Urinary bladder (tissue), 4 donors: ENCODE measurements at places on chromosomes 5 and 9.

DNA sequence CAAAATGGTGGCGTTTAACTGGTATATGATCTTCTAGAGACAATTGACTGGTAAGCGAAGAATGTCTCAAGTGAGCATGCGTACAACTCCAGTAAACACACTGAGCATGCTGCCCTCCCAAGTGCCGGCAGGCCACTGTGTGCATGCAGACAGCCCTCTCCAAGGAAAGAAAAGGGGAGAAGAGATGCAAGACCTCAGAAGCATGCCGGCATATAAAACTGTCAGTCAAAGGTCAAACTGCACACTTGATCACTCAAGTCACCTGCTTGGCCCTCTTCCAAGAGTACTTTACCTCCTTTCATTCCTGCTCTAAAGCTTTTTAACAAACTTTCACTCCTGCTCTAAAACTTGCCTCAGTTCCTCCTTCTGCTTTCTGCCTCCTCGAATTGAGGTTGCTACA lies 910.2 kb downstream of the TAF11L14 start:
- DNase-seq: no peak

DNA sequence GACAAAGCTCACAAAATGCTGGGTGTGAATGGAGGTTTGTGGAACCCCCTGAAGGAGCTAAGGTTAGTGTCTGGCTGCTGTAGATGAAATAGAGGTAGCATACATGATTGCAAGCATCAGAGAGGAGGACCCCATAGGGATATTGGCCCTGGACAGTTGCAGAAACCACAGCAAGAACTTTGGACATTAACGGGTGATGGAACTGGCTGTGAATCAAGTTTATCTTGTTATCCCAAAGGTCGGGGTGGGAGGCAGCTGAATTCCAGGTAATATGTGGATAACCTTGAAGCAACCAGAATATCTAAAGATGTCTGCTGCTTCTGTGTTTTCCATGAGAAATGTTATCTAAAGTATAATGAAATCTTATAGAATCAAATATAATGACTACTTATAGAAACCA lies 447.7 kb downstream of the ZSWIM6 start:
- DNase-seq: no peak

DNA sequence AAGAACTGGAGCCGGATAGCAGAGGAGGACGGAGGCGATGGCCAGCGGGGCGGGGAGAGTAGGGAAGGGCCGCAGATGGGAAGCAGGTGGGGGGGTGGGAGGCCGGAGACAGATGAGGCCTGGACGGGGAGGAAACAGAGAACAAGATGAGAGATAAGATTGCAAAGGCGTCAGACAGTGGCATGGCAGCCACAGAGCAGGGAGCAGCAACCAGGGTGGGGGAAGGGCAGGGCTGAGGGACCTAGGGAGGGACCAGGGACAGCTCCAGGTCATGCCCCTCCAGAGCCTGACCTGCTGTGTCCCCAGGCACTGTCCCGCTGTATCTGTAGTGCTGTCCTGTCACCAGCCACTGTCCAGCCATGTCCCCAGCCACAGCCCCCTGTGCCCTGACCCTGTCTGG lies 49.6 kb upstream of the LMX1B start:
- DNase-seq: no peak

DNA sequence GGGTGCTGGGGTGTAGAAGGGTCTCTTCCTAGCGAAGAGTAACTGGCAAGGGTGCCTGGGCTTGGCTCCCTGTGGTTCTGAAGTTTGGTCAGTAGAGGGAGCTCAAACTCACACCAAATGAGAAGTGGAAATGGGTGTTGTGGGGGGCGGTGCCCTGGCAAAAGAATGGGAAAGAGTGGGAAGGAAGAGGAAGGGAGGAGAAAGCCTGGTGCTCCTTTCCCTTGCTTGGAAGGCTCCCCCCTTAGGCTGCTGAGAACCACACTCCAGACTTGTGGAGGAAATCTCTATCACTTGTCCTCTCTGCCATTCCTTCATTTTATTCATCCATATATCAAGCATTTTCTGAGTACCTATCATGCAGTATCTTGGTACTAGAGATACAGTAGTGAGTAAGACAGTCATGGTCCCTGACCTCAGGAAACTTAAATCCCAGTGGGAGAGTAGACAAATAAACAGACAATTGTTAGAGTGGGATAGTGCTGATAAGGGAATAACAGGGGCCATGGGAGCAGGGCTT lies 13.0 kb downstream of the SLC4A9 start:
- DNase-seq: peak; percentile 49

GRCh38 chr9:135289081-135289491 lies 190.5 kb upstream of the PPP1R26 start:
- DNase-seq: no peak

DNA sequence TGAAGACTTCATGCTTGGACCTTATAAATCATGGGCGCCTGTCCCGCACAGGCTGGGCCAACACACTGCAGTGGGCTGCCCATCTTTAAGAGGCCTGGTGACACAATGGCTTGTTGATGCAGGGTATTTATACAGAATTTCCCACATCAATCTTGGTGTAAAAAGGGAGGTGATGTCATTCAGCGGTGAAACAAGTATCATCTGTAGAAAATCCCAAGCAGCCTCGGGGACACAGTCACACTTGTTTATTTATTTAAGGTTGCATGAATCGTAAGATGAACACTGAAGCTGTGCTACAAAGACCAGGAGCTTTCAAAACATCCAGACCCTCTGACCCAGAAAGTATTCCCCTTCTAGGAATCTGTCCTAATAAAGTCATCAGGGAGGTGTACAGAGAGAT lies 40.5 kb downstream of the SMIM23 start:
- no peak for DNase-seq

GRCh38 chr5:103393101-103393754 lies 134.7 kb downstream of the MACIR start:
- no peak for DNase-seq

DNA sequence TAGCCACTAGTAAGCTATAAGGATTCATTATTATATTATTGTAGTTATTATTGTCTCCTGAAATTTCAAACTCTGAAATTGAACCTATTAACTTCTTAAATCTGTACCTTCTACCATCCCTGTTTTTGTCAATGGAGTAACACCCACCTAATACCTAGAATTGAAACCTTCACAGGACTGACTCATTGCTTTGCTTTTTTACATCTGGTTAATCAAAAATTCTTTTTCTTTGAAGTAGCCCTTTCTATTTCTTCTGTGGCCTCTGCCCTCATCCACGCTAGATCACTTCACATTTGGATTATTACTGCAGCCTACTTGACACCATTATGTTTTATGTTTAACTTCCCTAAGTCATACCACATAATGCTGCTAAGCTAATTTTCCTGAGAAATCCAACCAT lies 35.6 kb downstream of the RBM27 start:
- DNase-seq: no peak

DNA sequence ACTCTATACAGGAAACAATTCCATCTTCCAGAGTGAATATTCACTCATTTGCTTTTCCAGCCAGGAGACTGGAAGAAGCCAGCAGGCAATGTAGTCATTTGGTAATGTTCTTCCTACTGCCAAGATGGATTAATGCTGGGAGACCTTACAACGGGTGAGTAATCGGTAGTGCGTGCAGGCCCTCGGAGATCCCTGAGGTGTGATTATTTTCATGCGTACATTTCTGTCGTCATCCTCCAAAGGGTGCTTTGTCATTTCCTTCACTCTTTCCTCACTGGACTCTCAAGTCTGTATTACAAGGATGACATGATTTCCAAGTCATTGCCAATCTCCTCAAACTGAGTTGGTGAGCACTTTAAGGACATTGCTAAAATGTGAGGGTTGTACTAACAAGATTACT lies 263.5 kb downstream of the CWC27 start:
- no peak for DNase-seq

- no peak for DNase-seq
These were observed 80.1 kb downstream of the TRPC7 start for GRCh38 chr5:136285096-136285855.

DNA sequence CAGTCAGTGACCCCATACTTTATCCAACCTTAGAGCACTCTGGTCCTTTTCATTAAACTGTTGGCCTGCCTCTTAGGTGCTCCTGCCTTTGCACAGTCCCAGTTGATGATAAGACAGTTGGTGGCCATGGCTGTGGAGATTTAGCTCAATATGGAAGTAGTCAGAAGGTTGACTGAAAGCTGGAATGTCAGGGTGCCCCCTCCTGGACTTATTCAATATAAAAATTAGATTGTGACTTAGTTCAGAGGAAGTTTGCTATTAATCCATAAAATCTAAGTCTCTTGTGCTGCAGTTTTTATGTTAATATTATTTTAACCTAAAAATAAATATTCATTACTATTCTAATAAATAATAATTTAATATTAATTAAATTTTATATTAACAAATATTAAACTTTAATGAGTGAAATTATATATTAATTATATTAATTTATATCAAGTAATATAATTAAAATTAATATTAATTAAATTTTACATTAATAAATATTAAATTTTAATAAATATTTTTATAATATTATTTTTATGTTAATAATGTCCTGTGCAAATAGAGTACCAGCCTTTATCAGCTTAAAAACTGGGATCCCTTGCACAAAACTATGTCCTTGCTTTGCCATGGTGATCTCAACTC lies 77.7 kb upstream of the ADAMTSL1 start:
- DNase-seq: no peak
